Caco-2 (cell line): ENCODE measurements at places on chromosomes 4 and X. TPM values are rescaled to one million over a fixed set of nuclear protein-coding genes. Genes with fewer than 3 reads are reported as not detected.

The ADGRG4 gene
- total RNA-seq, result not detected in 2 replicates

The TEX11 gene
- total RNA-seq, result 0.23 TPM in 1 of 2 replicates, not detected in the other

The CYBB gene
- total RNA-seq, result 0.23 and 0.43 TPM in 2 replicates

The ARHGAP36 gene
- not detected in 2 replicates for total RNA-seq

The GNL3L gene
- 61.0 and 64.3 TPM in 2 replicates for total RNA-seq

The USP51 gene
- 1.2 and 1.8 TPM in 2 replicates for total RNA-seq

DNA sequence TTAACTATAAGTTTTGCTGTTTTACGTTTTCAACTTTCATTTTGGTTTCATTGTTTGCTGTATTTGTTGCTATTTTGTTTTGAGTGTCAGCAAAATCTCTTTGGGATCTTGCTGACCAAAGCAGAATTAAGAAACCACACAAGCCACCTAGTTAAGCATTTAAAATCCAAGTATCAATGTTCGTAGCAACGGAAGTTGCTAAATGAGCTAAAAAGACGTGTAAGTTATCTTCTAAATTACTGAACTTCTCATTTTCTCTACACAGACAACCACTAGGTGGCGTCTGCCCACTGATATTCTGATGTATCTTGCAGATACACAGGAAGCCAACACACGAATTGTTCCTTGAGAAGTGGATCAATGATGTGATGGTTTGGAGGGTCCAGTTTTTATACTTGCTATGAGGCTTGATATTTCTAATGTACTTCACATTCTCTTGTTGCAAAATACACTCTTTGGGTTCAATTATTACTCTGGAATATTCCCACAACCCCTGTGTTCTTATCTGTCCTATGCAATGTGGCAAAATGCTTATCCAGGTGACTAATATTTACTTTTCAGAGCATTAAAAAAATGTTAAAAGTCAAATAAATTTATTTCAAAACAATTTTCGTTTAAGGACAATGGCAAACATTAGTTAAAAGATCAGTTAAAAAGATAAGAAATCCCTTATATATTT lies 250.5 kb downstream of the TECRL start:
- H3K36me3 ChIP-seq, result no peaks in the 10 kb centered on the region
- no peak overlapping the region for H3K4me3 ChIP-seq
- DNase-seq, result peak; percentile 53
- H3K27ac ChIP-seq, result no peak overlapping the region

DNA sequence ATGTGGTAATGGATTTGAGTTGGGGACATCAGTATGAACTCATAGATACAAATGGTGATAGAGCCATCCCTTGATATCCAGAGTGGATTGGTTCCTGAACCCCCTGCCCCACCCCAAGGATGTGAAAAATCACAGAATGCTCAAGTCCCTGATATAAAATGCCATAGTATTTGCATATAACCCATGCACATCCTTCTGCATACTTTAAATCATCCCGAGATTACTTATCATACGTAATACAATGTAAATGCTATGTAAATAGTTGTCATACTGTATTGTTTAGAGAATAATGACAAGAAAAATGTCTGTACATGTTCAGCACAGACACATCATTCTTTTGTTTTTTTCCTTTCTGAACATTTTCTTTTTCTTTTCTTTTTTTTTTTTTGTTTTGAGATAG lies 18.9 kb upstream of the SEPTIN11 start:
- H3K27ac ChIP-seq, result no peak overlapping the region
- no peak for DNase-seq
- H3K4me3 ChIP-seq, result no peak overlapping the region
- H3K36me3 ChIP-seq, result no peaks in the 10 kb centered on the region

- no peaks in the 10 kb centered on the region for H3K36me3 ChIP-seq
- no peak overlapping the region for H3K4me3 ChIP-seq
- 0 out of 2 replicates have a peak, but pooled peaks cover 3% of the 10 kb centered on the region for H3K4me1 ChIP-seq
- DNase-seq, result peak; percentile 60
Observed at GRCh38 chr4:11011249-11011648, 326.7 kb upstream of the CLNK start.

- no peaks in the 10 kb centered on the region for H3K36me3 ChIP-seq
- no peak overlapping the region for H3K27ac ChIP-seq
- no peak overlapping the region for H3K4me3 ChIP-seq
- no peak for DNase-seq
Observed at GRCh38 chr4:168666531-168666930, 169.7 kb downstream of the PALLD start.

DNA sequence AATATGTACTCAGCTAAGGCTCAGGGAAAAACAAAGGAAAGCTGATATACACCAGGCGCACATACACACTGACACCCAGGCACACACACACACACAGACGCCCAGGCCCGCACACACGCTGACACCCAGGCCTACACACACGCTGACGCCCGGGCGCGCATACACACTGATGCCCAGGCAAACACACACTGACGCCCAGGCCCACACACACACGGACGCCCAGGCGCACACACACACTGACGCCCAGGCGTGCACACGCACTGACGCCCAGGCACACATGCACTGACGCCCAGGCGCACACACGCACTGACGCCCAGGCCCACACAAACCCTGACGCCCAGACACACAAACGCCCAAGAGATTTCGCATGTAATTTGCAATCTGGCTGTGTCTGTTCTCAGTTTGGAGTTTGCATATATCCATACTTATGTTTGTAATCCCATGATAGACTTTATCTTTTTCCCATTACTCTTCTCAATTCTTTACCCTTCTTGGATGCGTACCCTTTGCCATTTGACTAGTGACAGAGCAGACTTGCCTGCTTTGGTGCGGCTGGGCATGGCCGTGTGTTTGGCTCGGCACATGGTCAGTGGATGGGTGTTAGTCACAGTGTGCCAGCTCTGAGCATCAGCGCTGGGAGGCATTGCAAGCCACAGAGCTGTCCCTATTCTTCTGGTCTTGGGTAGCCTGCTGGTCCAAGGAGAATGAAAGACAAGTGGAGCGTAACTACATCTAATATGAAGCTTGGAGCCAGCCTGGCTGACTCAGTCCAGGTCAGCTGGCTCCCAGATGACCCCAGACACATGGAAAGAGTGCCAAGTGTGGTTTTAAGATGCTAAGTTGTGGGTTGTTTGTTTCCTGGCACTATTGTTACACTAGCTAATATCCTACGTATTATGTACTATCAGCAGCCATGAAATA lies 632.4 kb upstream of the ZFP42 start:
- no peak overlapping the region for H3K27ac ChIP-seq
- no peak overlapping the region for H3K4me3 ChIP-seq
- H3K36me3 ChIP-seq, result no peaks in the 10 kb centered on the region
- no peaks in the 10 kb centered on the region for H3K27me3 ChIP-seq
- no peaks in the 10 kb centered on the region for H3K4me1 ChIP-seq
- DNase-seq, result no peak

- no peaks in the 10 kb centered on the region for H3K27me3 ChIP-seq
- H3K4me3 ChIP-seq, result peak overlapping the region; percentile 72
- DNase-seq, result peak; percentile 40
- no peaks in the 10 kb centered on the region for H3K4me1 ChIP-seq
Observed at GRCh38 chr4:112145790-112146501, 692 bp downstream of the FAM241A start.

DNA sequence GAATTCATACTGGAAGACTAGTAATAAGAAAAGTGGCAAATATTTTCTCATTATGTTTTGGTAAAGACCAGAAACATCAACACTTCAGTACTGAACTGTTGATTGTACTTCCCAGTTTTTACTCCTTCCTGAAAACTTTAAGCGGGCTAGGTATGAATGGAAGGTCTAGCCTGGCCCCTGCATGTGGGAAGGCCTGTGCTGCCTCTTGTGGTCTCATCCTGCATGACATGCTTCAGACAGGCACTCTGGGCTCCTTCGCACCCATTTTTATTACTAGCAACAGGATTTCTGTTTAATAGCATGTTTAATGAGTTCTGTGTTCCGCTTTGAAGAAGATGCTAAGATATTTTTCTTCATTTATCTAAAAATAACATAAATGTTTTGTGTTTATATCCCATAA lies 279.1 kb downstream of the ANK2 start:
- peaks cover 13% of the 10 kb centered on the region for H3K4me1 ChIP-seq
- H3K36me3 ChIP-seq, result no peaks in the 10 kb centered on the region
- no peak overlapping the region for H3K4me3 ChIP-seq
- no peaks in the 10 kb centered on the region for H3K27me3 ChIP-seq
- H3K27ac ChIP-seq, result no peak overlapping the region

DNA sequence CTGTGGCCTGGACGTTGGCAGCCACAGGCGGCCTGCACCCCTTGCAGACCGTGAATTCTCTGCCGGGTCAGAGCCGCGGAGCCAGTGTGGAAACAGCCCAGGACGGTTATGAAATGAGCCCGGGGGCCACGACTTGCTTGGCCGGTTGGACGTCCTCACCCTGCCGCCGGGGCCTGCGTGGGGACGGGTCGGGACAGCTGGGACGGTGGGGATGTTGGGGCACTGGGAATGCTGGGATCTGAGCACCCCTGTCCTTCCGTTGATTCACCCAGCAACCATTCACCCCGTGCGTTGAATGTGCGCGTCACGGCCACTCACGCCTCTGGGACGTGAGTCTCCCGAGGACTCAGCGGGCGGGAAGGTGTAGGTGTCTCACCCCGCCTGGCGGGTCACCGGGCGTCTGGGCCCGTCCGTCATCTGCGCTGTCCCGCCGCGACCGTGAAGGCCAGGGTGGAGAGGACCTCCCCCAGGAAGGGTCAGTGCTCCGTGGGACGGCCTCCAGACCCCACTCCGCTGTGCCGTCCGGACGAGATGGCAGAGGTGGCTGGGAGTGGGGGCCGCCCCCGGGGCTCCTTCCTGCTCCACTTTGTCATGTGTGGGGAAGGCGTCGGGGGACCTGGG lies 4.5 kb upstream of the PLCXD1 start:
- H3K27ac ChIP-seq, result peak overlapping the region; percentile 78
- H3K4me3 ChIP-seq, result peak overlapping the region; percentile 55
- peaks cover 19% of the 10 kb centered on the region; the same call in 1 of the 2 replicates for H3K4me1 ChIP-seq
- H3K36me3 ChIP-seq, result no peaks in the 10 kb centered on the region
- DNase-seq, result peak; percentile 82
- H3K27me3 ChIP-seq, result no peaks in the 10 kb centered on the region

DNA sequence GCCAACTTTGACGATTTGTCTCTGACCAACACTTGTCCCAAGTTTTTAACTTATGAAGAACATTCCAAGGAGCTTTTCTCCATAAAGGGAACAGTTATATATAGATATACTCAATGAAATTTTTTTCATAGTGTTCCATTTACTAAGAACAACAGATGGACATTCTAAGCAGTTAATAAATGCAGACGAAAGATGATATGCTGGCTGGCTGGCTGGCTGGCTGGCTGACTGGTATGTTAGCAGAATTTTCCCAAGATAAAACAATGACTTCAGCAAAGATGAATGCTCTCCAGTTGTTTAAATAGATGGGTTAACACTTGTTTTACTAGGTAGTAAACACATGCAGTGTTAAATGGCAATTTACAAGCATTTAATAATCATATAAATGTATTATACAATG lies 62.2 kb downstream of the SPANXN3 start:
- H3K36me3 ChIP-seq, result no peaks in the 10 kb centered on the region
- no peaks in the 10 kb centered on the region for H3K27me3 ChIP-seq
- no peak overlapping the region for H3K4me3 ChIP-seq
- H3K4me1 ChIP-seq, result no peaks in the 10 kb centered on the region
- DNase-seq, result no peak
- H3K27ac ChIP-seq, result no peak overlapping the region

DNA sequence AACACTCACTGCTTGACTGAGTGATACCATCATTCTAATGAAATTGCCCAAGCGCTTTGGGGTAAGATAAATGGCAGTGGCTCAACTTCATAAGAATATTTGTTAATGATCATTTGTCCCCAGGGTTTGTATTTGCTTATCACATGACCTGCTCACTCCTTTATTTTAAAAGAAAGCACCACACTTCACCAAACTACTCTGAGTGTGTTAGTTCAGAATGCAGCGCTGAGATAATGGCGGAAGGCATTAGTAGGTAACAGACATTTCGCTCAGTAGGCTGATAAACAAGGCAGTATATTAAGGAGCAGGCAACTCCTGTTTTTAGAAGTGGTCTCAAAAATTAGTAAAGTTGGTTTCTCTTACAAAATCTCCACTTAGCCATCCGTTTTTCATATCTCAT lies 1.6 kb downstream of the SNX25 start:
- peak overlapping the region; percentile 66 for H3K4me3 ChIP-seq
- 0 out of 2 replicates have a peak, but pooled peaks cover 10% of the 10 kb centered on the region for H3K4me1 ChIP-seq
- no peaks in the 10 kb centered on the region for H3K36me3 ChIP-seq
- H3K27ac ChIP-seq, result peak overlapping the region; percentile 51
- DNase-seq, result no peak
- H3K27me3 ChIP-seq, result no peaks in the 10 kb centered on the region

DNA sequence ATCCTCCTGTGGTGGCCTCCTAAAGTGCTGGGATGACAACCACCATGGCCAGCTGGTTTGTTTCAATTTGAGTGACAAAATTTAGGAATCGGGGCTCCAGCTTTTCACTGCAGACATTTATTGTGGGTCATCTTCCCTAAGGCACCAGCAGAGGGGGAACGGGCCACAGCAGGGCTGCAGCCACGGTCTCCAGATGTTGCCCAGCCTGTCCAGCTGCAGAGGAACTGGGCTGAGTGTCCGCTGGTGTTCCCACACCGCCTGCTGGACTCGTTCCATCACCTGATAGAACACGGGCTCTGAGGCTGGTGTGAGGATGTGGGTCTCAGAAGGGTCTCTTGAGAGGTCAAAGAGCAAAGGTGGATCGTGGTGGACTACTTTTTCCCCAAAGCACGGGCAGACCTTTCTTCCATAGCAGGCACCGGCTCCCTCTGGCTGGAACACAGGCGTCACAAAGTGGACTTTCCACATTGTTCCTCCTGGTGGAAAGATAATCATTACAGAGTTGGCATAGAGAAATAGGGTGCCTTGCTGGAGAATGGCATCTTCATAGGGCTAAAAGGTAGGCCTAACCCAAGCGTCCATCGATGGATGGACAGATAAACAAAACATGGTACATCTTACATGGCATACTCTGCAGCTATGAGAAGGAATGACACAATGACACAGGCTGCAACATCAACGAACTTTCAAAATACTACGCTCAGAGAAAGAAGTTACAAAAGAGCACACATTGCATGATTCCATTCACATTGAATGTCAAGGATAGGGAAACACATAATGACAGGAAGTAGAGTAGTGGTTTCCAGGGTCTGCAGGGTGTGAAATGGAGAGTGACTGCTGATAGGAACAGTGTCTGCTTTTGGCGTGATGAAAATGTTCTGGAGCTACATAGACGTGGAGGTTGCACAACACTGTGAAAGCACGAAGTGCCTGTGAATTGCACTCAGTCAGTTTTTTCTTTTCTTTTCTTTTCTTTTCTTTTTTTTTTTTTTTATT lies 5.9 kb upstream of the ARSD start:
- no peak overlapping the region for H3K27ac ChIP-seq
- H3K36me3 ChIP-seq, result peaks cover 1% of the 10 kb centered on the region; the same call in 1 of the 2 replicates
- DNase-seq, result no peak
- no peaks in the 10 kb centered on the region for H3K27me3 ChIP-seq
